ENCODE measurements at places on chromosomes 2 and 18.

DNA sequence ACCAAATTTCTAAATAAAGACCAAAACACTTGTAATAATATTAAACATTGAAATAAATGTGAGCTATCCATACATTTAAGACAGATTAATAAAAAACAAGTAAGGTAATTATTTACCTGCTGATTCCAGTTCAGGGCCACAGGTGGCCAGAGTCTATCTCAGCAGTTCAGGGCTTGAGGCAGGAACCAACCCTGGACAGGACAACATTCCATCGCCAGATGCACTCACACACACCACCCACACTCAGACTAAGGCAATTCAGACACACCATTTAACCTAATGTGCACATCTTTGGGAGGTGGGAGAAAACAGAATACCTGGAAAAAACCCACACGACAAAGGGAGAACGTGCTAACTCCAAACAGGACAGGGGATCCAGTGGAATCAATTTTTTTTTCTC lies 14.1 kb upstream of the WDSUB1 start:
- DNase-seq, result no peak

GRCh38 chr2:97718051-97718882 lies 4.9 kb downstream of the ZAP70 start:
- DNase-seq, result no peak

DNA sequence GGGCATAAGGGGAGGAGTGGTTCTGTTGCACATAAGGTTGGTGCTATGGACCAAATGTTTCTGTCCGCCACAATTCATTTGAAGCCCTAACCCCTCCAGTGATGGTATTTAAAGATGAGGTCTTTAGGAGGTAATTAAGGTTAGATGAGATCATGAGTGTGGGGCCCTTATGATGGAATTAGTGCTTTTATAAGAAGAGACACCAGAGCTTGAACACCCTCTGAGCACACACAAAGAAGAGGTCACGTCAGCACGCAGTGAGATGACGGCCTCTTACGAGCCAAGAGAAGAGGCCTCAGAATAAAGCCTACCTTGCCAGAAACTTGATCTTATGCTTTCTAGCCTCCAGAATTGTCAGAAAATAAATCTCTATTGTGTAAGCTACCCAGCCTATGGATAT lies 386.4 kb upstream of the CYRIA start:
- DNase-seq, result no peak

DNA sequence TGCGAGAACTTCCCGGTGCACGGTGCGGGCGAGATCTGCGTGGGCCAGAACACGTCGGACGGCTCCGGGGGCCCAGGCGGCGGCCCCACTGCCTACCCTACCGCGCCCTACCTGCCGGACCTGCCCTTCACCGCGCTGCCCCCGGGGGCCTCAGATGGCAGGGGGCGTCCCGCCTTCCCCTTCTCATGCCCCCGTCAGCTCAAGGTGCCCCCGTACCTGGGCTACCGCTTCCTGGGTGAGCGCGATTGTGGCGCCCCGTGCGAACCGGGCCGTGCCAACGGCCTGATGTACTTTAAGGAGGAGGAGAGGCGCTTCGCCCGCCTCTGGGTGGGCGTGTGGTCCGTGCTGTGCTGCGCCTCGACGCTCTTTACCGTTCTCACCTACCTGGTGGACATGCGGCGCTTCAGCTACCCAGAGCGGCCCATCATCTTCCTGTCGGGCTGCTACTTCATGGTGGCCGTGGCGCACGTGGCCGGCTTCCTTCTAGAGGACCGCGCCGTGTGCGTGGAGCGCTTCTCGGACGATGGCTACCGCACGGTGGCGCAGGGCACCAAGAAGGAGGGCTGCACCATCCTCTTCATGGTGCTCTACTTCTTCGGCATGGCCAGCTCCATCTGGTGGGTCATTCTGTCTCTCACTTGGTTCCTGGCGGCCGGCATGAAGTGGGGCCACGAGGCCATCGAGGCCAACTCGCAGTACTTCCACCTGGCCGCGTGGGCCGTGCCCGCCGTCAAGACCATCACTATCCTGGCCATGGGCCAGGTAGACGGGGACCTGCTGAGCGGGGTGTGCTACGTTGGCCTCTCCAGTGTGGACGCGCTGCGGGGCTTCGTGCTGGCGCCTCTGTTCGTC lies 1.7 kb downstream of the FZD7 start:
- DNase-seq, result peak; percentile 89

DNA sequence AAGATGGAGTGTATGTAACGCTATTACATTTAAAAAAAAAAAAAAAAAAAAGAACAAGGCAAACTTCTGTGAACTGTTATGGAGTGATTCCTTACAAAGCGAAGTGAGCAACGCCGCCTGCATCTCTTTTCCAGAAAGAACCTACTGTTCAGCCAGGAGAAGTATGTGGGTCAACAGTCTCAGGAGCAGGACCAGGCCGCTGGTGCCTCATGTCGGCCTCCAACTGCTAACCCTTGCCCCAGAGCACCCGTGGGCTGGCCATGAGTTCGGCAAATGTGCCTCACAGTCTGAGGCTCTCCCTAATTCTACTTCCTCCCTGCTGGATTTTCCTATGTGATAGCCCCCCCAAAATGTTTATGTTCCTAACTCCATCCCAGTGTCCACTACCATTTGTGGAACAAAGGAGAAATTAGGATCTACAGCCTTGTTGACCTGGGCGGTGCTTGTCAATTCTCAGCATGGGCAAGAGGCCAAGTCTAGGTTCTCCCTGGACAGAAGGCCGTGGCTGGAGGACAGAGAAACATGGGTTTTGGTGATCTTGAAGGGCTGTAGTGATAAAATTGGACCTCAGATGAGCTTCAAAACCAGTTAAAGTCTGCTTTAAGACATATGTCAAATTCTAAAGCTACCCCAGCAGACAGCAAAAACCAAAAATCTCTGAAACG lies 15.9 kb downstream of the FAM168B start:
- no peak for DNase-seq

DNA sequence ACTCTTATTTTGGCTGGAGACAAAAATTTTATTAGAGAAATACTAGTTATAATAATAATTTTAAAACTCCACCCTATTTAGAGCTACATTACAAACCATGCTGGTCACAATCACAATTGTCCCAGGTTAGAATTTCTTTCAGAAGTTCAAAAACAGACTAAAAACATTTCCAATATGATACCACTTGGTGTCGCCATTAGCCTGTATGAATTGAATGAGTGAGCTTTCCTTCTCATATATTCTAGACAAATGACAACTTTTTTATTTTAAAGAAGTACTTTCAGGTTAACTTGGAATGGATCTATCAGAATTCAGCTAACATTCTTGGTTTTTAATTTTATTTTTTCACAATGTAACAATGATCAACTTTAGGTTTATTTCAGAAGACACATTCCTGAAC lies 48.0 kb downstream of the SERPINB8 start:
- peak; percentile 29 for DNase-seq

- no peak for DNase-seq
Measured at GRCh38 chr2:113126845-113127645, at the start of gene IL1RN. IL1RN (plus strand) TSS chr2:113127598; CDS start chr2:113127625, 27 bp downstream.

DNA sequence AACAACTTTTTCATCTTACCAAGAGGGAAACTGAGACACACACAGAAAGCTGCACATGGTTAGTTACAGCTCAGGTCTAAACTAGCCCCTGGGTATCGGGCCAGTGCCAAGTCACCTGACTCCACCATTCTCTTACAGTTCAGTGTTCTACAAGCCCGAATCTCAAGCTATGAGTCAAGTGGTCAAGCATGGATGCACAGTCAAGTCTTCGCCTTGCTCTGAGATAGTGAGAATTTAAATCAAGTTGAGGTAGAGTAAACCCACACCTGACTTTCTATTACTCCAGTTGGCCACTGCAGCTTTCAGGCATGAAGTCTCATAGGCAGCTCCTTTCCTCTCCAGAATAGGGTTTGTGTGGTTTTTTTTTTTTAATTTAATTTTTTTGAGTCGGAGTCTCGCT lies 34.5 kb upstream of the ARL5A start:
- no peak for DNase-seq

DNA sequence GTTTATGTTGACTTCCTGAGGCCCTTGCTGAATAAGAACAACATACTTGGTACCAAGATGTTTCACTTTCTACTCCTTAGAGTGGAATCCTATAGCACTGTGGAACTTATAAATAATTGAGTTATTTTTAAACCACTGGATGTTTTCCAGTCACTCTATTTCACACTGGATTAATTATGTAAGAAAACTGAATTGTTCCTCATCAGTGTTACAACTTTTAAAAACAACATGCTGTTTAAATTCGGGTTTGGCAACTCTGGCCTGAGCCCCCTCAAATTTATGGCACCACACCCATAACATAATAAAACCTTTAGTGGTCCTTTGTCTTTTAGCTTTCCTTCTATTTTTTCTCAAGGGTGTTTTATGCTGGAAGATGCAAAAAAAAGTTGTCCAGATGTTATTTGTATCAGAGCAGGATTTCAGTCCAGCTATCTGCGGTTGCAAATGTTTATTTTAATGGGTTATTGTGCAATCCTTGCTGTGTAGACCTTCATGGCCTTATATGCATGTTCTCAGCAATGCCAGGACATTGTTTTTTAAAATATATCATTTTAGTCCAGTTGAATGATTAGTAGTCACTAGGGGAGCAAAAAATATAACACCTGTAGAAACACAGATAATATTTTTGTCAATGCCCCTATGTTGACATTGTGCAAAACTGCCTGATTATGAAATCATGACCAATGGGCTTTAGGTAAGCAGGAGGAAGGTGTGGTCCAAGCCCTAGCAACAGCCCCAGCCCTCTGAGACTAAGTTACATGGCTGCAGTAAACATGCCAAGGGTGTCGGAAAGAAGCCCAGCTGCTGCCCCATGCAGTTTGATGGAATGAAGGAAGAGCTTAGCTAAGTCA lies 638.0 kb upstream of the ZEB2 start:
- peak; percentile 91 for DNase-seq

- DNase-seq, result no peak
Measured at GRCh38 chr2:26074676-26075075, 40.8 kb downstream of the RAB10 start.

DNA sequence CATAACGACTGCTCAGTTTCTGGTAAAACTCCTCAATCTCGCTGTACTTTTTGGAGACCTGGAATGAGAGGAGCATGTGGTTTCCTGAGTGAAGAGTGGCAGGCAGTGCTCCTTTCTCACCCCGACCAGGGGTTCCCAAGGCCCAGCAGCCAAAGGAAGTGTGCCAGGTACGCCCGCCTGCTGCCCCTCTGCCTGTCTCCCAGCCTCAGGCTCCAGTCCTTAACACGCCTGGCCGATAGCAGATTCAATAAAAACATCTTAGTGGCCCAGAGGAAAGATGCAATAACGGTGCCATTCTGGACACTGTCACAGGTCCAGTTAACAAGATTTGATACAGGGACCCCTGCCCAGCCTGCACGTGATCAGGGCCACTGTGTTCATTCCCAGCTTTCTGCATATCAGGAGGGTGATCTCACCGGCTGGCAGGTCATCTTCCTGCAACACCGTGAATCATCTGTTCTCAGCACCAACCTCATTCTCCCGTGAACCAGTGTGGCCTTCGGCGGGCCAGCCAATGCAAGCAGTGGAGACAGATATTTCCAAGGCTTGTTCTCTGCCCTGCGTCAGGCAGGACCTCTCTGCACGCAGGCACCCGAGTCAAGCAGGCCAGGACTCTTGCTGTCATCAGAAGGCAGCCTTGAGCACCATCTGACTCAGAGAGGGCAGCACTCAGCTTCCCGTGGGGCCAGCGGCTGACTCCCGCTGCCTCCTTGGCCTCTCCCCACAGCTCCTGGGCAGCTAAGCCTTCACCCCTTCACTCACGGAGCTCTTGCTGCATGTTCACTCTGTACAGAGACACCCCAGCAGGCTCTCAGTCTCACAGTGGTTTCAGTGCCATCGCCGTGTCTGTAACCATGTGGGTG lies 9.5 kb downstream of the HS1BP3 start:
- DNase-seq, result no peak

DNA sequence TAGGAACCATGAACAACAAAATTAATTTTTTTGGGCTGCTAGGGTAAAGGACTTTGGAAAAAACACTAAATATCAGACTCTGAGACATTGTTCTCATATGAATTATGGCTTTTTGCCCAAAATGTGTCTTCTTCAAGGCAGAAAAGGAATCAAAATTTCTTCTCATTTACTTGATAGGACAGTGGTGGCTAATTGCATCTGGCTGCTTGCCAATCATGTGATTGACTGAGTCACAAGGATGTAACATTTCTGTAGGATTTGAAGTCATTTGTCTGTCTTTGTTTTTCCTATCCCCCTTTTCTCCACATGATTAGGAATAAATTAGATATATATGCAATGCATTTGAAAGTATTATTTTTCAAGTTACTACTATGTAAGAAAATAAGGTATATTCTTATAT lies 130.2 kb downstream of the SLC4A10 start:
- DNase-seq, result no peak

DNA sequence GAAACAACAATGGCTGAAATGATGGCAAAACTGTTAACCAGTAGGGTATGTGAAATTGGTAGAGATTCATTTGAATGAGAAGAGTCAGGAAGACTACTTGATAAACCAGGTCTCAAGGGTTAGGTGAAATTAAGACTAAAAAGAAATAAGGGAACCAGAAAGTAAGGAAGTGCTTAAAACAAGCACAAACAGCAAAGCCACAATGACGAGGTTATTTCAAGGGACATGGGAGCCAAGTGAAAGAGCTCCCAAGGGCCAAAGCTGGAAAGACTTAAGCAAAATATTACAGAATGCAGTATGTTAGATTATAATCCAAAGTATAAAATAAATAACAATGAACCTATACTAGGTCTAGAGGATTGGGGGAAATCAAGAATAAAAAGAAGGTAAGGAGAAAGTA lies 19.3 kb upstream of the CD302 start:
- no peak for DNase-seq

- no peak for DNase-seq
Measured at GRCh38 chr2:120419955-120420354, 74.0 kb downstream of the INHBB start.

DNA sequence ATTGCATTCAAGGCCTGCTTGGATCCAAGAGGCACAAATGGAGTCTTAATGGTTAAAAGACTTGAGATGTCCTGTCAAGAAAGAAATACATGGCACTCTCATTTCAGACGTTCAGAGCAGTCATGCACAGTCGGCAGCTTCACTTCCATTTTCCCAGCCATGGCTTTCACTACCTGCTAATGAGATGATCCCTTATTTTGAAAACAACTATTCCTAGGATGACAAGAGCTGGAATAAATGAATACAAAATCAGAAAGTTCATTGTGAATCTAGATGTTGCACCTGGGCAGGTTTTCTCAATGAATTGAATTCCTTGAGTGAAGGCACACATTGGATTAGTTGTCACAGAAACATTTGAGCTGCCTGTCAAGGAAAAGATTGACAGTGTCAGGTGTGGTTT lies 25.7 kb downstream of the ABCG5 start:
- DNase-seq, result no peak

- no peak for DNase-seq
Measured at GRCh38 chr2:65728477-65729180, 296.2 kb upstream of the SPRED2 start.

GRCh38 chr18:27142891-27143290 lies 42.2 kb downstream of the CHST9 start:
- DNase-seq, result no peak

GRCh38 chr2:41180387-41180786 lies 728.5 kb upstream of the SLC8A1 start:
- no peak for DNase-seq

DNA sequence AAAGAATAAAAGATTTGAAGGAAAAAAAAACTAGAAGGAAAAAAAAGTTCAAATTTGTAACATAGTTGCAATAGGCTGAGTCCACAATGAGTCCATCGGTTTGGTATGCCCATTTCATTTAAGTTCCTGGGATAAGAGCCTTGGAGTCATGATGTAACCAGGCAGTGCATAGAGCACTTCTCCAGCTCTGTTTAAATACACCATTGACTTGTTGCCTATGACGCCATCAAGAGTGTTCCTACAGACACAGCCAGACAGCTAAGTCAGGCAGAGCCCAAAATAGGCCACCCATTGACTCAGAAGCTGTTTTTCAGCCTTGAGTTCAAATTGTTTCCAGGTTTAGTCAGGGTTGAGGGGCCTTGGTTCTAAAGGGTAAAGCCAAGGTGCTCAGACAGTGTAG lies 44.9 kb downstream of the SOCS6 start:
- DNase-seq, result peak; percentile 98

Data from EH (cell line).